ENCODE measurements at places on chromosomes 4 and X.

- ATAC-seq = no peak
Measured at GRCh38 chr4:152459326-152459725, 76.6 kb downstream of the FBXW7 start.

GRCh38 chrX:101028562-101028961 lies 23.3 kb downstream of the TRMT2B start:
- ATAC-seq = no peak

GRCh38 chr4:6875431-6875831 lies 34.2 kb upstream of the TBC1D14 start:
- no peak for ATAC-seq

DNA sequence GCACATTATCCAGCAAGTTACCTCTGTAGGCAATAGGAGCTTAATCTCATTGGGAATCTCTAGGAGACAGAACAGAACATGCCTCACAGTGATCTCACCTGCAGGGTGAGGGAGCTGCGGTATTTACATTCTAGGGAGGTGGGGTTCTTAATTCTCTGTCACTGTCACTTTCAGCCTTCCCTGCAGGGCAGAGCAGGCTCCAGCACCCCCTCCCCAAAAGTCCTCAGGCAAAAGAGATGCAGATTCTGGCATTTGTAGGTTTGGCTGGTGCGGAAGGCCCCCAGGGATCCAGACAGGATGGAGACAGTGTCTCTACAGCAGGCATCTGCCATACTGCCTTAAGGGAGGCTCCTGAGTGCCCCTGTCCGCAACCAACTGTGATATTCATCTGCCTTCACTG lies 166.4 kb upstream of the ATP6AP2 start:
- ATAC-seq = no peak

DNA sequence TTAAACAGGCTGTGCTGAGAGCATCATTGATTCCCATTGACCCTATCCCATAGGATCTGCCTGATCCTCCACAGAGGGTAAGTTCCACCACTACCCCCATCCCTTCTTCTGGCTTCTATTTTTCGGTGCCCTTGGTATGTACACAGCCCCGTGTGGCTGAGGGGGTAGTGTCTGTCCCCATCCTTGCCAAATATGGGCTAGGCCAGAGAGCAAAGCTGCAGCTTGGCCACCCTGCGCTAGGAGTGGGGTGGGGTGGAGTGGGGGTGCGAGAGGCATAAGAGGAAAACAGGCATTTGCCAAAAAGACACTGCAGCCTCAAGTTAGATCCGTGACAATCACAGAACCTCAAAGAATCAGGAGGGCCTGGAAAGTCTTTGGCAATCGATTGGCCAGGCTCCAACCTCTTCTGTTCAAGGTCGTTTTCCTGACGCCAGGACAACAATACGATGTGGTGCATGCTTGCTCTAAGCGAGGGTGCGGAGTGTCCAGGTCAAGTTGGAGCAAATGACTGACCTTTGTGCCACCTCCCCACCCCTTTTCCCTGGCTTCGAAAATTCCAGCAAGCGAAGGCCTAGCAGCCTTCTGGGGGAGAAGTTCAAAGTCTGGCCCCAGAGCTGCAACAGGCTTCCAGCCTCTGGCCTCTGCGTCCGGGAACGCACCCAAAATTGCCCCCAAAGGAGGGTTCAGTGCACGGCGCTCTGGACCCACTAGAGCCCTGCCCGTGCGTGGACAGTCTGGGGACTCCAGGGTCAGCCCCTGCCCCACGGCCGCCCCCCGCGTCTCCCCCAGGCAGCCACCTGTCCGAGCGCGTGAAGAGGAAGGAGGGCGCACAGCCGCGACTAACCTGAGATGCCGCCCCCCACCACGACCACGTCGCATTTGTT lies 598 bp downstream of the MAOB start:
- ATAC-seq = peak; percentile 24

DNA sequence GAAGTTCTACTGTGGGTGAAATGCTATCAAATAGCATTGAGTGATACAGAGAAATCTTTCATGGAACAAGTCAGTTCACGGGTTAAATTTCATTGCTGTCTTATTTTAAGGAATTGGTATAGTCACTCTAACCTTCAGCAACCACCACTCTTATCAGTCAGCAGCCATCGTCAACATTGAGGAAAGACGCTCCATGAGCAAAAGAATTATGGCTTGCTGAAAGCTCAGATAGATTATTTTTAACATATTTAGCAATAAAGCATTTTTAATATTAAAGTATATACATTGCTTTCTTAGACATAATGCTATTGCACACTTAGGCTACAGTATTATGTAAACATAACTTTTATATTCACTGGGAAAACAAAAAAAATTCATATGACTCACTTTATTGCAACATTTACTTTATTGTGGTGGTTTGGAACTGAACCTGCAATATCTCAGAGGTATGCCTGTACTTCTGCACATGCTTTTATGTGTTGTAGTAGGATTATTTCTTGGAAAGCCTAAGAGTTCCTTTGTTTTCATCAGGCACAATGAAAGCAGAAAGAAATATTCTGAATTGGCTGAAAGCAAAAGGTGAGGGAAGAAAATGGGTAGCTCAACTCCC lies 586.7 kb downstream of the GBA3 start:
- ATAC-seq = no peak

GRCh38 chr4:105895583-105896460 lies 551 bp downstream of the NPNT start:
- ATAC-seq = peak; percentile 63

DNA sequence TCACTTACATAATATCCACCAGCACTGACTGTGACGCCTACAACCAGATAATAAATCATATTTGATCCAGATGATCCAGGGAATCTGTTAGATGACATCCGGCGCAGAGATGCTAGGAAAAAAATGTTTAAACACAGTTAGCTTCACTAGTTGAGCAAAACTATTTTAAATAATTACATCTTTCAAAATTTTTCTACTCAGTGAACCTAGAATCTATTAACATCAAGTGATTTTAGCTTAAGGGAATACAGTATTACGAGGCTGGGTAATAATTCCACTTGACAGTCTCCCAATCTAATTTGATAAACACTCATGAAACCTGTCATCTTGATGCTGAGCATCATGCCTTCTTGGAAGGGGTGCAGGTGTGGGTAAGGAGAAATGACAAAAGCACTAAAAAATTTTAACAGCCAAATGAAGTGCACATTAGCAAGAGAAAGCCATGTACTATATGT lies 4.7 kb downstream of the MGARP start:
- ATAC-seq = no peak

DNA sequence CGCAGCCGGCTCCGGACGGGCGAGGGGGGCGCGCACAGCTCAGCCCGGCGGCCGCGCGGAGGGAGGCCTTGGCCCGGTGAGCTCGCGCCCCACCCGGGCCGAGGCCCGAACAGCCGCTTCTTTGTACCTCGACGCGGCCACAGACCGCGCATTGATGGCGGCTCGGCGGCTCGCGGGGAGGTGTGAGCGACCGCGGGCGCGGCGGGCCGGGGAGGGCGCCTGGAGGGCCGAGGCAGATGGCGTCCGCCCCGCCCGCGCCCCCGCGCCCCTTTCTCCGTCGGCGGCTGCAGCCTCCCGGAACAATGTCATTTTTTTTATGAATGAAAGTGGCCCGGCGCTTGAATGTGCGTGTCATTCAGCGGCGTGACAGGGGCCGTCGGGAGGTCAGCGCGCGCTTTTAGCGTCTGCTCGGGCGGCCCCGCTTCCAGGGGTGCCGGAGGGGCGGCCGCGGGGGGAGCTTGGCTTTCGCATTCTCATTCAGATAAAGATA lies 1.8 kb downstream of the FGFR3 start:
- peak; percentile 4 for ATAC-seq

DNA sequence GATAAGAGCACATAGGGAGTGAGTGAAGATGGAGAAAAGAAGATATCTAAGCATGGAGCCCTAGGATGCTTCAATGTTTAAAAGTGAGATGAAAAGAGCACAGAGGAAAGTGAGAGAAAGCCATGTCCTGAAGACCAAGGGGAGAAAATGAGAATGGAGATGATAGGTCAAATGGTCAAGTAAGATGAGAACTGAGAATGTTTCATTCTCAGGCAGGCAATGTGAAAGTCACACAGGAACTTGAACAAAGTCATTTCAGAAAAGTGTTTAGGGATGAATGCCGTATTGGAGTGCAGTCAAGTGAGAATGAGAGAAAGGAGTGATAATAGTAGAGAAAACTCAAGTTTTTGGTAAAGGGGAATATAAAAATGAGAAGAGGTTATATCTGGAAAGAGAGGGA lies 148.7 kb upstream of the PTCHD1 start:
- ATAC-seq = no peak

DNA sequence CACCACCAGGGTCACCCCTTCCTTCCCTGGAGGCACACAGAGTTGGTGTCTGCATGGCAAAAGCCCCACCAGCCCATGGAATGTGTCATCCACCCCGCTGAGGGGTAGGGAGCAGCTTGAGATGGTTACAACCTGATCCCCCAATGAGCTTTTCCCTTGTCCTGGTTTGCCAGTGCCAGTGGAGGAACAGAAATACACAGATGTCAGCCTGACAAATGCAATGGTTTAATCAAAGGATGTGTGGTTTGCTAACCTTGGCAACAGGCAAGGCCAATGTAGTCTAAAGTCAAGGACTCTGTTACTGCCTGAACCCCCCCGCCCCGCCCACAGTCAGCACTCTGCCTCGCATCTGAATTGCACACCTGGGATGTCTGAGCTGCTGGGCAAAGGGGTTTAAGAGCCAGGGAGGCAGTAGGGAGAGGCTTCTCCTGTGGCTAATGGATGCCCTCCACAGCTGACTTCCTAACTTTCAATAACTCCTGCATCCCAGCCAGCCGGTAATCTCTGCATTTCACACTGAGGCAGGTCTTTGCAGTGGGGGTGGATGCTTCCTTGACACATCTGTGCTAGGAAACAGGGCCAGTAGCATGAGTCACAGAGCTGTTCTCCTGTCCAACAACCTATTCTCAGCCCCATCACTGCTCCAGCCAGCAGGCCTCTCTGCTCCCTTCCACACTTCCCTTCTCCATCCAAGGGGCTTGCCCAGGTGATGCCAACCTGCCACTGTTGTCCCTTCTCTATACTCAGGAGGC lies 137.5 kb downstream of the AMMECR1 start:
- ATAC-seq = peak; percentile 71

DNA sequence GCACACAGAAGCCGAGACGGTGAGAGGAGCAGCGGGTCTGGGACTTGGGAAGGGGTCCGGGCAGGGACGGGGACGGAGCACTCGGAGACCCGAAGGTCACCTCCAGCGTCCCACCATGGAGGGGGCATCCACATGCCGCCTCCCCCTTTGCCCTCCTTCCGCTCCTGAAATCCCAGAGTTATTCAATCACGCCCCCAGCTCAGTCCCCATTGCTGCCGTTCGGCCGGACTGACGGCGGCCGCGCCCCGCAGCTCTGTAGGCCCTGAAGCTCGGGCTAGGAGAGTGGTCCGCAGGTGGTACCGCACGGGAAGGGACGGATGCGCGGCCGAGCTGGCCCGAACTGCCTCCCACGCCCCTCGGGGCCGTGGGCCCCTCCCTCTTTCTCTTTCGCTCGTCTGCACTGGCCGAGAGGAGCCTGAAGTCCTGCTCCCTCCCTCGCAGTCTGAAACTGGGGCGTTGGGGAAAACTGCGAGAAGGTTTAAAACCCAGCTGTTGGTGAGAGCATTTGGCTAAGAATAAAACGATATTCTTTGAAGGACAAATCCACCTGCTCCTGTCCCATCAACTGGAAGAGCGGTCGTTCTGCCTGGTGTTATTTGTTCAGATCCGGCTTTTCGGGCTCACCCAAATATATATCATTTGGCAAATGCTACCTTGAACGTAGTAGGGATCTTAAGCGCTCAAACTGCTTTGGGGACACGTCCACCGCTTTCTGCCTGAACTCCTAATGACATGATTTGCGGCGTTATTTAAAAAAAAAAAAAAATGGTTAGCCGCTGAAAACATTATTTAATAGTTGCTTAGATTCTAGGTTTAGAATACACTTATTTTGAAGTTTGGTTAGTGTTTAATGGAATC lies 719 bp downstream of the USO1 start:
- peak; percentile 59 for ATAC-seq

- ATAC-seq = no peak
Measured at GRCh38 chrX:45518552-45518951, 317.9 kb upstream of the DIPK2B start.

GRCh38 chrX:100479329-100479728 lies 69.3 kb upstream of the PCDH19 start:
- ATAC-seq = no peak

- no peak for ATAC-seq
Measured at GRCh38 chr4:158067646-158068045, 105.2 kb downstream of the GASK1B start.

DNA sequence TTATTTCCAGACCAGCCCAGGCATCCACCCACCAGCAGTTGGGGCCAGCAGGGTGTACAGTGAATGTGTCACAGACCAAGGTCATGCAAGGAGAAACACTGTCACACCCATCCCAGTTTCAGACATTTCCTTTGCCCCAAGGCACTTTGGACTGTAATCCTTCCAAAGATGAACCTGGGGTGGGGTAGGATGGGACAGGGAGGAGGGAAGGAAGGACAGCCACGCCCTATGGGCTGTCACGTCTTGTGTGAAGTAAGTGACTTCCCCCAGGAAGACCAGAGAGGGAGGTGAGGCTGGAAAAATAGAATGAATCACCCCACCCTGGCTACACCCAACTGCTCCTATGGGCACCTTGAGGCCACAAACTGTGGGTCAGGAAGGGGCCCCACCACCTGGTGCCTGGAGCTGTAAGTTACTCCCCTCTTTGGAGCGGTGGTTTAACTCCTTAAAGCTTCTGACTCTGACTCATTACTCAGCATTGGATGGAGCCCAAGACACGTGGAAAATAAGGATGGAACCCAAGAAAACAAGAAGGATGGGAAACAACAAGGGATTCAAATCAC lies 349.9 kb upstream of the KLF3 start:
- ATAC-seq = no peak

DNA sequence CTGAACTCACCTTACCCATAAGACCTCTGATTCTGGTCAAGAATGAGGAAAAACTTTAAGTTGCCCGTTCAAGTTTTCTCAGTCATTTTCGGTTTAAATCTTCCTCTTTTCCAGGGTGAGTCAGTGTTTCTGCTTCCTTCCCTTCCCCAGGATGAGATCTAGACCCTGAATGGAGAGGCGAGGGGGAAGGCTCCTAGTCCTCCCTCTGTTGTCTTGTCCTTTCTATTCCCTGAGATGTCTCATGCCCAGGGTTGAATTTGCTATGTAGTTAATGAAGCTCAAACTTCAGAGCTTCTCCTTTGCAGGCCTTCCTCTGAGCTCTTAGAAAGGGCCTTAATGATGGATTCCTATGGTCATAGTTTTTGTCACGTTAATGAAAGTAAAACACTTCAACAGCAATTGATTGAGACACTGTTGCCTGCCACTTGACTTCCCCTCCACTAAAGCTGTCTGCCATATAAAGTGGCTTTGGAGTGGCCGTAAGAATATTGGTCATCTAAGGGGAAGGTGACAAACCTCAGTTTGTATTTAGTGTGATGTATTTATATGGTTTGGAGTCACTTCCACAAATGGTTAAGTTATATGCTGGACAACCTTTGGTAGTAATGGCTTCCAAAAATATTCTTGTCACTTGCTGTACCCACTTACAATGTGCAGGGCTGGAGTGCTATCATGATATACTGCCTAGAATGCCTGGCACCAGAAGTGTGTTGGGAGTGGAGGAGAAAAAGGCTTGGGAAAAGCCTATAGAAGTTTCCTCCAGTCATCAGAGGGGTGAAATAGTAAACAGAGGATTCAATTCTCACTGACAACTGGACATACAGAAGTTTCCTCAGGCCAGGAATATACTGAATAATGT lies 24.3 kb upstream of the GPRIN3 start:
- ATAC-seq = peak; percentile 34

Data from motor neuron (in vitro differentiated cells).